ENCODE measurements at places on chromosomes 13 and 19.

DNA sequence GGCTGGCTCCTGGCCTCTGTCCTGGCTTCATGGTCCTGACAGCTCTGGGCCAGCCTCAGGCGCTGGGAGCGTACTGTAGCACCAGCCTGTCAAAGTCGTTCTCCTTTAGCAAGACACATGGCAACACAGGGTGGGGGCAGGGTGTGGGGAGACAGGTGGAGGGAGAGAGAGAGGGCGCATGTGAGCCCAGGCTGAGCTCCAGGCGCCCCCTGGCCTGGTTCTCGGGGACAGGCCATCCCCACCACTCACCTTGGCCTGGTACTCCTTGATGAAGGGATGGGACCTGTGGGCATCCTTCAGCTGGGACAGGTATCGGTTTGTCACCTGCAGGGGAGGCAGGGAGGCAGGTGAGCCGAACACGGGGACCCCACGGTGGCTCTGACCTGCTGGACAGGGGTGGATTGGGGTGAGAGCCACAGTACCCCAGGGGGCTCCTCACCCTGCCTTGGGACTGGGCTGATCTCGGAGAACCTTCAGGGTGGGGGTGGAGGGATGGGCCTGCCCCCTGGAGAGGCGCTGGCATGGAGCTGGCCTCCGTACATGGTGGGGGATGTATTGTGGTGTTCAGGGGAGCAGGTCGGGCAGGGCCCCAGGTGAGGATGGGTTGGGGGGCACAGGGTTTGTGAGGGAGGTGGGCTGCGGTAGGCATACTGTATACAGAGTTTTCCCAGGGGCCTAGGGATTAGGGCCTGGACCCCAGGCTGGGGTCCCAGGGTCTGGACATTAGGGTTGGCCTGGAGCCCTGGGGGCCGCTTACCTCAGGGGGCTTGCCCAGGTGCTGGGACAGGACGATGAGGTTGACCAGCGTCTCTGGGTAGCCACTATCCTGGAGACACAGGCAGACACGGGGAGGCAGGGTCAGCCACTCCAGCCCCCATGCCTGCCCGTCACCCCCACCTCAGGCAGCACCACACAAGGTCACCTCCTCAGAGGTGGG lies 3.9 kb upstream of the CERS1 start:
- no peak for DNase-seq

DNA sequence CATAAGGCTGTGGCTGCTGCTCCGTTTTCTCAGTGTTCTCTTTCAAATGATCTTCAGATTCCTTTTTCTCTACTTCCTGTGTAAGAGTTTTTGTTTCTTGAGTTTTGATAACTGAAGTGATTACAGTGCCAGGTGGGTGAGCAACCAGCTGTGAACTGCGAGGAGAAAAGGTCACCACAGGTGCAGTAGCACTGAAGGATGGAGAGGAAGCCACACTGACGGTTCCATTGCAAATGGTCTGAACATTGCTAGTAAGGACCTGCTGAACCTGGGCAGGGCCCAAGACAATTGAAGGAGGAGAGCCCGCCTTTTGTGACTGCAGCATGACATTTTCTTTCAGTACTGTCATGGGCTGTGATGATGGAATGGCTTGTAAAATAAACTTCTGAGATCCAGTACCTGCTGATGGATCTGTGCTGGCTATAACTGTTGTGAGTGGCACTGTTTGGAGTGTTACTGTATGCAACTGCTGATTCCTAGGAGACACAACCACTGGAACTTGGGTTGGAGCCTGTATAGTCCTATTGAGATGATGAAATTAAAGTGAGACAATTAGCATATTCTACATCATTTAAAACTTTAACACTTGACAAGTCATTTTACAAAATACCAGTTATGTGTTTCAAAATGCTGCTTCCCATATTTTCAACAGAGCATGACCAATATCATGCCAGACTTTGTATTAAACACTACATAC lies 85.5 kb downstream of the ELF1 start:
- peak; percentile 15 for DNase-seq

GRCh38 chr19:11050323-11051114 lies 38.7 kb upstream of the LDLR start:
- no peak for DNase-seq

DNA sequence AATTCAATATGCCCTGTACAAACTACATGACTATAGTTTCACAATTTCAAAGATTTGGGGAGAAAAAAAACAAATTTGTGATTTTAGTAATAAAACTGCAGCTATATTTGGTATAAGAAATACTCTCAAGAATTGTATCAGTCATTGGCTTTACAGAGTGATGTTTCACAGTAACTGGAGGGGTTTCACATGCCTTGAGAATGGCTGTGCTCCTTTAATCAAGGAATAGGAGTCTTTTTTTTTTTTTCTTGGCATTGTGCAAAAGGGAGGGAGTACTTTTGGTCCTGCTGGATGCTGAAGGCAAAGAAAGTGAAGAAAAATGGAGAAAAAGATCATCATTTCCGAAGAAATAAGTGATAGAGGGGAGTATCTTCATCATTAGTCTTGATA lies 6.8 kb downstream of the ZNF507 start:
- DNase-seq = no peak

Measured in inflammatory macrophage treated with lipopolysaccharide for 4 hours (primary cell).